ENCODE measurements at places on chromosomes 4 and X. TPM values are rescaled to one million over a fixed set of nuclear protein-coding genes. Genes with fewer than 3 reads are reported as not detected.

RNF150 gene
- 4.0 TPM for total RNA-seq

CYSLTR1 gene
- total RNA-seq: 2.8 TPM

DCUN1D4 gene
- total RNA-seq: 26.0 TPM

MAGEC1 gene
- 0.79 TPM for total RNA-seq

CPEB2 gene
- 6.2 TPM for total RNA-seq

ZNF81 gene
- 3.7 TPM for total RNA-seq

BEND4 gene
- 0.17 TPM for total RNA-seq

RTL9 gene
- total RNA-seq: 0.02 TPM

IL1RAPL2 gene
- total RNA-seq: not detected

LEF1 gene
- total RNA-seq: 13.1 TPM

GAGE12E gene
- not detected for total RNA-seq

DTHD1 gene
- not detected for total RNA-seq

EFHC2 gene
- 3.9 TPM for total RNA-seq

ITGB1BP2 gene
- total RNA-seq: 2.2 TPM

MAGEB6 gene
- 0.05 TPM for total RNA-seq

ART3 gene
- total RNA-seq: not detected

BCORL1 gene
- total RNA-seq: 4.0 TPM

MAGEE2 gene
- total RNA-seq: not detected

PPP4R3C gene
- total RNA-seq: 0.20 TPM

RHOXF1 gene
- not detected for total RNA-seq

P2RY4 gene
- 0.15 TPM for total RNA-seq

FGFBP2 gene
- total RNA-seq: not detected

ETDB gene
- total RNA-seq: not detected

GIMD1 gene
- total RNA-seq: not detected

GLRB gene
- 21.0 TPM for total RNA-seq

NXF3 gene
- 1.4 TPM for total RNA-seq

UGT2A1 gene
- total RNA-seq: not detected

ETDA gene
- not detected for total RNA-seq

PABPC4L gene
- total RNA-seq: 1.9 TPM

PPBP gene
- not detected for total RNA-seq

SHROOM2 gene
- total RNA-seq: 0.98 TPM

SUPT20HL1 gene
- total RNA-seq: not detected

CXCL6 gene
- total RNA-seq: 0.15 TPM

DLG3 gene
- 13.1 TPM for total RNA-seq

DGKK gene
- 0.05 TPM for total RNA-seq

COL25A1 gene
- total RNA-seq: not detected

DSPP gene
- not detected for total RNA-seq

TCEAL7 gene
- 5.2 TPM for total RNA-seq

KIF4A gene
- 42.8 TPM for total RNA-seq

MMAA gene
- 0.99 TPM for total RNA-seq

FAM9C gene
- total RNA-seq: not detected

SSX4 gene
- not detected for total RNA-seq

PNMA5 gene
- not detected for total RNA-seq

GAGE2A gene
- not detected for total RNA-seq

CCKAR gene
- 26.1 TPM for total RNA-seq

H2BW2 gene
- total RNA-seq: not detected

CSAG1 gene
- total RNA-seq: 6.6 TPM

RAB9B gene
- total RNA-seq: 5.5 TPM

STARD8 gene
- total RNA-seq: 9.5 TPM

L1CAM gene
- 186 TPM for total RNA-seq
